ENCODE measurements at places on chromosomes 16 and 17. TPM values are rescaled to one million over a fixed set of nuclear protein-coding genes. Genes with fewer than 3 reads are reported as not detected.

The CCL1 gene
- total RNA-seq = not detected

The CDH13 gene
- total RNA-seq = 6.2 TPM

The CD300LF gene
- not detected for total RNA-seq

The ENDOV gene
- 25.6 TPM for total RNA-seq

The MARVELD3 gene
- not detected for total RNA-seq

The HP gene
- not detected for total RNA-seq

The PYY gene
- total RNA-seq = not detected
